ENCODE measurements at places on chromosomes 11 and 22. TPM values are rescaled to one million over a fixed set of nuclear protein-coding genes. Genes with fewer than 3 reads are reported as not detected.

SOX10 gene
- total RNA-seq = not detected

NXPE2 gene
- not detected for total RNA-seq

NRGN gene
- total RNA-seq = 6.6 TPM

DEFB131B gene
- total RNA-seq = not detected

PHF5A gene
- total RNA-seq = 75.0 TPM

MTCH2 gene
- 100 TPM for total RNA-seq

ACTN3 gene
- 0.40 TPM for total RNA-seq

APOC3 gene
- not detected for total RNA-seq

PDE2A gene
- total RNA-seq = 0.75 TPM

KLHDC7B gene
- 12.0 TPM for total RNA-seq

LRRN4CL gene
- total RNA-seq = 0.14 TPM

SUSD2 gene
- total RNA-seq = 0.96 TPM

UPK3A gene
- total RNA-seq = not detected

PGM2L1 gene
- total RNA-seq = 13.1 TPM

MMP13 gene
- total RNA-seq = not detected

DEPDC7 gene
- total RNA-seq = 2.3 TPM

PVALB gene
- not detected for total RNA-seq

SHANK3 gene
- total RNA-seq = not detected

SRRD gene
- total RNA-seq = 22.6 TPM

CBLIF gene
- not detected for total RNA-seq

OR8A1 gene
- not detected for total RNA-seq

ART1 gene
- not detected for total RNA-seq

GUCY1A2 gene
- not detected for total RNA-seq

DUSP18 gene
- total RNA-seq = 9.2 TPM

DTX4 gene
- 0.12 TPM for total RNA-seq

OR10G7 gene
- not detected for total RNA-seq

MMP27 gene
- total RNA-seq = not detected

SULT4A1 gene
- total RNA-seq = not detected

TTC38 gene
- 37.1 TPM for total RNA-seq

ISX gene
- total RNA-seq = not detected

RIMBP3C gene
- total RNA-seq = 0.14 TPM

CREB3L1 gene
- not detected for total RNA-seq

CARNS1 gene
- 1.3 TPM for total RNA-seq

MPPED2 gene
- not detected for total RNA-seq

UBQLNL gene
- total RNA-seq = 0.19 TPM

CHRM1 gene
- not detected for total RNA-seq

OR5M11 gene
- total RNA-seq = not detected

CRY2 gene
- total RNA-seq = 22.5 TPM

TREH gene
- total RNA-seq = not detected

NXPE1 gene
- total RNA-seq = not detected

SLC35C1 gene
- total RNA-seq = 15.2 TPM

CABP2 gene
- not detected for total RNA-seq

SPECC1L gene
- total RNA-seq = 55.3 TPM

MS4A7 gene
- not detected for total RNA-seq

CCDC188 gene
- total RNA-seq = not detected

LYVE1 gene
- total RNA-seq = not detected

RAPSN gene
- total RNA-seq = 0.16 TPM

OR2D2 gene
- 0.21 TPM for total RNA-seq

RHOD gene
- 0.52 TPM for total RNA-seq

OR52A1 gene
- total RNA-seq = not detected

CSNK1E gene
- total RNA-seq = 122 TPM

CCND1 gene
- not detected for total RNA-seq

SLC25A22 gene
- total RNA-seq = 49.4 TPM

APOL6 gene
- 59.9 TPM for total RNA-seq

NCR3LG1 gene
- total RNA-seq = 0.91 TPM

VSIG2 gene
- not detected for total RNA-seq

ADAMTS15 gene
- total RNA-seq = not detected
